H9 (cell line): ENCODE measurements at places on chromosomes 16 and 17. TPM values are rescaled to one million over a fixed set of nuclear protein-coding genes. Genes with fewer than 3 reads are reported as not detected.
A peak's percentile ranks its signal among the peaks of the same experiment; 100 is the strongest.

GRCh38 chr16:85617948-85618347, 4.8 kb downstream of the GSE1 start:
- no peaks in the 10 kb centered on the region for H3K27me3 ChIP-seq
- H3K27ac ChIP-seq = no peak overlapping the region
- peak overlapping the region; percentile 51; the same call in 1 of the 3 replicates for H3K4me3 ChIP-seq

- no peak overlapping the region for H3K27ac ChIP-seq
- DNase-seq = no peak
- no peak overlapping the region for H3K4me3 ChIP-seq
- H3K27me3 ChIP-seq = no peaks in the 10 kb centered on the region
These were observed 16.5 kb downstream of the TSPOAP1 start for GRCh38 chr17:58312021-58312630.

- H3K27ac ChIP-seq = no peak overlapping the region
- H3K4me1 ChIP-seq = no peaks in the 10 kb centered on the region; the same call in 1 of the 2 replicates
- no peaks in the 10 kb centered on the region for H3K27me3 ChIP-seq
- no peak overlapping the region for H3K4me3 ChIP-seq
These were observed 16.1 kb upstream of the SREBF1 start for GRCh38 chr17:17852930-17853329.

EFCAB5 gene
- not detected in 2 replicates for total RNA-seq
